ENCODE measurements at places on chromosomes 16 and 17.

GRCh38 chr17:40069751-40070708 lies 7.3 kb downstream of the THRA start:
- no peak for DNase-seq

GRCh38 chr17:38456031-38456815 lies 28.0 kb downstream of the ARHGAP23 start:
- DNase-seq = no peak

DNA sequence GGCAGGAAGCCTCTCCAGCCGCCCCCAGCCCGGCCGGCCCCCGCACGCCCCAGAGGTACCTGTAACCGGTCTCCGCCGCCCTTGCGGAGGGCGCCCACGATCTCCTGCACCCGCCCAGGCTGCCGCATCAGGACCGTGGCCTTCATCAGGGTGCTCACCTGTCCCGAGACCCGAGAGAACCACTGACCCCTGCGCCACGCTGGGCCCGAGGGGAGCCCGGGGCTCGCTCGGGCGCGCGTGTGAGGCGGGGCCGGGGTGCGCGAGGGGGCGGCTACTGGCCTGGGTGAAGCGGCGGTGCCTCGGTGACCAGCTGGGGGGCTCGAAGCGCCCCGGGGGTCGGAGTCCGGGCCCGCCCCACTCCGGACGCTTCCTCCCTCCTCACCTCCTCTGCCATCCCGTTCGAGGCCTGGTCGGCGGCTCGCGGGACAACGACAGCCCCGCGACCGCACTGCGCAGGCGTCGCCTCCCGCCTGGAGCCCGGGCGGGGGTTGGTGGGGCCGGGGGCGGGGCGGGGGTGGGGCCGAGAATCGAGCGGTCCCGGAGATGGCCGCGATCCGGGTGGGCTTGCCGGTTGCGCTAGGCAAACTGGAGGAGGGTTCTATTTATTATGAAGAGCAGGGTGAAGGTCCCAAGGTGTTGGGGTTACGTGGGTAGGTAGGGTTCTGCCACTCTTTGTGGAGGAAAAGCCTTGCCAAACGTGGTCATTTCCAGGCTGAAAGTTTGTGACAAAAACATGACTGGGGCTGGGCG lies at the start of gene NT5C3B:
Gene NT5C3B (minus strand): TSS at position 433 of the 750 bp plus-strand sequence. CDS start 39 bp downstream, at position 394.
- no peak for DNase-seq

DNA sequence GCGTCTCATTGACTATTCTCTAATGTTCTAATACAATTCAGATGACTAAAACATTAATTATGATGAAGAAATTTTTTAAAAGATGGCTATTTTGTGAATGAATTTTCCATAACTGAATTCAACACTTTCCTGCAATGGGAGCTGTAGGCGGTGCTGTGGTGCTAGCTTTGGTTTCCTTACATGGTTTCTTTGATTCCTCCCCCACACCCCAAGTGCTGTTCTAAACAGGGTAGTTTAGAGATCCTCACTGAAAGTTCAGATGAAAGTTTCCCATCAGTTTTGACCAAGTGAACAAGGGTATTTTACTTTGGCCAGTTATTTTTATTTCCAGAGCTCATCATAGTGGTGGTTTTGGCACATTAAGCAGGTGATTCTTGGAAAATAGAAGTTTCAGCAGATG lies 26.0 kb upstream of the MRC2 start:
- no peak for DNase-seq

DNA sequence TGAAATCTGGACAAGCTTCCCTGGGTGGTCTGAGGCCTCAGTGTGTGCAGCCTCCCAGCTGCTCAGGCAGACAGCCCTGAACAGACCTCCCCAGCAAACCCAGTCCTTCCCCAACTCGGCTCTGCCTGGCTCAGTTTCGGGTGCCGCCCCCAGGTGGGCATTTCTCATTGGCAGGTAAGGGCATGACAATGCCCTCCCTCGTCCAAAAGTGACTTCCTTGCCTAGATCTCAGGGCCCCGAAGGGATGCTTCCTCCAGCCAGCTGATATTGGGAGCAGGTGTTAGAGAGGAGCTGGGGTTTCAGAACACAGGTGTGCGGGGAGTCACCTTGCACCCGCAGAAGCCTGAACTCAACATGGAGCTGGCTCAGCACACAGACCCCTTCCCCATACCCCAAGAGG lies 3.8 kb upstream of the PPL start:
- no peak for DNase-seq

DNA sequence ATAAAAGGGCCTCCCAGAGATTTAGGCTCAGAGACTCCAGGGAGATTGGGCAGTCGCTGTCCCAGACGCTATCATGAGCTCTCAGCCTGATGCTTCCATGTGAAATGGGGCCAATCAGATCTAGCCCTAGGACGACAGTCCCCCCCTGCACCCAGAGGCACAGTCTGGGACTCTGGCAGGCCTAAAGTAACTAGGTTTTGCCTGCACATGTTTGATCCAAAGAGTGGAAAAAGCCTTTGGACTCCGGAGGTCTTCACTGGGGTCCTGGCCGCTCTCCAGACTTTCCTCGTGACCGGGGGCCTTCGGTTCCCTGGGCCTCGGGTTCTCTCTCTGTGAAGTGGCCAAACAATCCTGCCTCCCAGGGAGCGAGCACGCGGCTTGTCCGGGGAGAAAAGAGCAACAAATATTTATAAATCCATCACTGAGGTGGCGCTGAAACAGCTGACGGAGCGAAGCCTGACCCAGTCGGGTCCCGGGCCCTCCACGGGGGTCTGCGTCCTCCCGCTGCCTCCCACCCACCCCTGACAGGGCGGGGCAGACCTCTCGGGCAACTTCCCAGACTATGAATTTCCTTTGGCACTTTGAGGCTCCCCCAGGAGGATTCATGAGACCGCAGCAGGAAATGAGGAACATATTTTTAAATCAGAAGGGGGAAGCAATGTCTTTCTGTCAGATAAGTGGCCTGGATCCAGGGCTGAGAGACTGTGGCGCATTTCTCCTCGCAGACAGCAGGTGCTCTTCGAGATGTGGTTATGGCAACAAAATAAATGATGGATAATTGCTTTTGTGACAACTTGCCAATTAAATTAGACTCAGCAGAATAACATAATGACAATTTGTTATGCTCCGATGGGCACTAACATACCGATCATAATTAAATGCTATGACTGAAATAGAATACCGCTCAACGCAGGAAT lies 38.9 kb downstream of the MRPS23 start:
- peak; percentile 81 for DNase-seq

DNA sequence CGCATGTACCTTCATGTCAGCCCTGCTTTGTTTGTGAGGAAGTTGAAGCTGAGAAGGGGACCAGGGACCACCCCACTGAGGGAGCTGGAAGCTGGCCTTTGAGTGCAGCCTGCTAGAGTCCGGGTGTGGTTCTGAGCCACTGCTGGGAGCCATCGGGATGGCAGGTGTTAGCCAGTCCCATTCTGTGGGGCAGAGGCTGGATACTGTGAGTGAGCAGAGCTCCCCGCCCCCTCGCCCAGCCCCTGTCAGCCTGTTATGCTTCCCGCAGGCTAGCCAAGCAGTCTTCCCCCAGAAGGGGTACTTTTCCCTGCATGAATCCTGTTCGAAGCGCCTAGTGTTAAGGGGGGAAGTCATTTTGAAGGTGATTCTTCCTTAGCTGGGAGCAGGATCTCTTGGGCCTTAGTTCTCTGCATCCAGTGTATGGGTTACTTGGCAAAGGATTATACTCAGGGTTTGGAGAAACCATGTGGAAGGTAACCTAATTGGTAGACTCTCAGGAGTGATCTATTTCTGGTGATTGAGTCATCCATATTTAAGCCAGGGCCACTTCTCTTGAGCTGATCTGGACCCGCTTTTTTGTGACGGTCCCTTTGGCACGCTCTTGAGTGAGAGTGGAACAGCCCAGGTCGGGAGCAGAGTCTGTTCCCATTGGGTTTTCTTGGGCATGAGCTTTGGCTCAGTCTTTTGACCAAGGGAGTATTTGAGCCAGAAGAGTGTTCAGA lies 23.8 kb downstream of the AKAP1 start:
- DNase-seq = no peak

DNA sequence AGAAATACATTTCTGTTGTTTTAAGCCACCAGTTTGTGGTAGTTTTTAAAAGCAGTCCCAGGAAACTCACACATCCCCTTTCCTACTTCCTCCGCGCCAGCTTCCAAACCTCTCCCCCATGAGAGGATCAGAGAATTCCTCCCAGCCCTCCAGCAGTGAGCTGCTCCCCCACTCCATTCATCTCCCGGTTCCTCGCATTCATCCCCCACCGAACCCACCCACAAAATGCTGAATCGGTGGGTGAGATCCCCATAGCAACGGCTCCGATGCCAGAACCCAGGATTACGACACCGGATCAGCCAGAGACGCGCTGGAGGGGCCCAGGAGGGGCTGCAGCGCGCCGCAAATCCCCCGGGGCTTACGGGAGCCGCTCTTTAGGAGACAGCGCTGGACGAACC lies 251.4 kb upstream of the RPL38 start:
- DNase-seq = no peak

DNA sequence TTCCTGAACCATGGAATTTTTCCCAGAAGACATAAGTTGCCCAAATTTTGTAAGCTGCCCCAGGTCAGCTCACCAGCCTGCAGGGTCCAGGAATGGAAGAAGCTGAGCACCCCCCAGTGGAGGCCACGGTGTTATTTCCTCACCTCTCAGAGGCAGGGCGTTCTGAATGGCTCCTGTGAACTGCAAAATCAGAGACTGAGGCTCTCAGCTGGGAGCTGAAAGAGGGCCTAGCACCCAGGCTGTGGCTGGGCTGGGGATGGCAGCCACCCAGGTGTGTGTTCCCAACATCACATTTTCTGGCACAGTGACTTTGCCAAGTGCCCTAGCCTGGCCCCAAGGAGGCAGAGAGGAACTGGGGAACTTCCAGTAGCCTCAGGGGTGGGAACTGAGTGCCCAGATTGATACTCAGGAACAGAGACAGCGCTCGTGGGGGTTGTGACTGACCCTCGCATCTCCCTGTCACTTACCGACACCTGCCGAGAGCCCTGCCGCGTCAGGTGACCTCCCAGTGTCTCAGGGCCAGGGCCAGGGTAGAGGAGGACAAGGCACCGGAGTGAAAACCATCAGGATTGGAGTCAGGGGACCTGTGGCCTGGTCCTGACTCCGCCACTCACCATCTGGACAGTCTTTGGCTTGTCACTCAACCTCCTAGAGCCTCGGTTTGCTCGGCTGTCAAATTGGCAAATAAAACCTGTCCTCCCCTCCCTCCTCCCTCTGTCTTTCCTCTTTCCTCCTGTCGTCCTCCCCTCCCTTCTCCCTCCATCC lies 11.3 kb downstream of the CACNG4 start:
- DNase-seq = no peak

GRCh38 chr17:269616-270514 lies 82.7 kb downstream of the RPH3AL start:
- DNase-seq = no peak

GRCh38 chr16:17301593-17302135 lies 169.1 kb downstream of the XYLT1 start:
- no peak for DNase-seq

DNA sequence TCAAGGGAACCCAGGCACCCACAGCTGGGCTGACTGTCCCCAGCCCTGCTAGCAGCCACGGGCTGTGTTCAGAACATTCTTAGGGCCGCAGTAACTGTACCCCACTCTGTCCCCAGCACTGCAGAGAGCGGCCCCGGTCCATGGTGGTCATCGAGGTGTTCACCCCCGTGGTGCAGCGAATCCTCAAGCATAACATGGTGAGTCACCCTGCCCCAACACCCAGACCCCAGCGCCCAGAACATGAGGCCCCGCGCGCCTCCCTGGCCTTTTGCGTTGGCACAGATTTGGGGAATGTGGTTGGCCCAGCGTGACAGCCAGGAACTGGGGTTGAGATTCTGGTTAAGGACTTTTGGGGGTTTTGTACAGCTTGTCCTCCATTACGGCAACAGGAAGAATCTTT lies 114.9 kb upstream of the PLCG2 start:
- DNase-seq = no peak

DNA sequence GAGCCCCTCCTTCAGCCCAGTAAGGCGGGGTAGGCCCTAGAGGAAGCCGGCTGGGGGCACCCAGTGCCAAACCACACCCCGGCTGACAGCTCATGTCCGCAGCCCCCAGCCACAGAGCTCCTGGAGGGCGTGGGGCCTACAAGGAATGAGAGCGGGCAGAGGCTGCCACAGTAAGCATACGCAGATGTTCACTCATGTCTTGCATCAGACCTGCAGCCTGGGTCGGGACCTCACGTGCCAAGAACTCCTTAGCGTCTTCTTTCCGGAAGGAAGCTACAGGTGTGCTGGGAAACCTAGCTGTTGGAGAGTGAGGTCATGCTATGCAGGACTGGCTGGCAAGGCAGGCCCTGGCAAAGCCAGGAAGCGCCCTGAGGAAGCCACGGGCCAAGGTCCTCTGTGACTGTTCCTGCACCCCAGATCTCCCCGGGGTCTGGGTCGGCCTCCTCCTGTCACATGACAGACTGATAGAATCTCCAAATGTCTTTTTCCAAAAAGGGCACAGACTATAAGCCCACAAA lies 1.6 kb downstream of the ZNF598 start:
- no peak for DNase-seq

GRCh38 chr17:29612404-29613280 lies 10.1 kb downstream of the CORO6 start:
- DNase-seq = no peak

- no peak for DNase-seq
These were observed 504.2 kb upstream of the PSMD7 start for GRCh38 chr16:73792199-73793020.

DNA sequence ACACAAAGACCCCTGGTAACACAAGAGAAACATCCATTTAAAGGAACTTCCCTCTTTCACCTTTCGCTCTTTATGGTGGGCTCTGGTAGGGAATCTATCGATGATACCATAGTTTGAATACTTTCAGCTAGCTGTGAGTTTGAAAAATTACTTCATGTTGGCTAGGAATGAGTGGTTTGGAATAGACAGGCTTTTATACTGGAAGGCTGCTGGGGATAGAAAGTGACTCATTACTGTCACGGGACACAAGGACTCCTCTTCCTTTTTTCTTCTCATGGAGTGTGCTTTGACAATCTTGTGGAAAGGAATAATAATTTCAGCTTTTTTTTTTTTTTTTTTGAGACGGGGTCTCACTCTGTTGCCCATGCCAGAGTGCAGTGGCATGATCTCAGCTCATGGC lies 76.9 kb downstream of the CYB561 start:
- DNase-seq = no peak

- no peak for DNase-seq
These were observed 22.2 kb downstream of the FAM117A start for GRCh38 chr17:49741692-49742076.

DNA sequence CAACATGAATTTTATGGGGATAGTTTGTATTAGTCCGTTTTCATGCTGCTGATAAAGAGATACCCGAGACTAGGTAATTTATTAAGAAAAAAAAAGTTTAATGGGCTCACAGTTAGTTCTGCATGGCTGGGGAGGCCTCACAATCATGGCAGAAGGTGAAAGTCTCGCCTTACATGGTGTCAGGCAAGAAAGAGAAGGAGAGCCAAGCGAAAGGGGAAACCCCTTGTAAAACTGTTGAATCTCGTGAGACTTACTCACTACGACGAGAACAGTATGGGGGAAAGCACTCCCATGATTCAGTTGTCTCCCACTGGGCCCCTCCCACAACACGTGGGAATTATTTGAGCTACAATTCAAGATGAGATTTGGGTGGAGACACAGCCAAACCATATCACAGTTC lies 181.5 kb downstream of the PRKCA start:
- DNase-seq = no peak

- no peak for DNase-seq
These were observed 161.5 kb downstream of the ZFHX3 start for GRCh38 chr16:72886346-72886974.
